ENCODE measurements at places on chromosomes 11 and 22. TPM values are rescaled to one million over a fixed set of nuclear protein-coding genes. Genes with fewer than 3 reads are reported as not detected.
A peak's percentile ranks its signal among the peaks of the same experiment; 100 is the strongest.

DNA sequence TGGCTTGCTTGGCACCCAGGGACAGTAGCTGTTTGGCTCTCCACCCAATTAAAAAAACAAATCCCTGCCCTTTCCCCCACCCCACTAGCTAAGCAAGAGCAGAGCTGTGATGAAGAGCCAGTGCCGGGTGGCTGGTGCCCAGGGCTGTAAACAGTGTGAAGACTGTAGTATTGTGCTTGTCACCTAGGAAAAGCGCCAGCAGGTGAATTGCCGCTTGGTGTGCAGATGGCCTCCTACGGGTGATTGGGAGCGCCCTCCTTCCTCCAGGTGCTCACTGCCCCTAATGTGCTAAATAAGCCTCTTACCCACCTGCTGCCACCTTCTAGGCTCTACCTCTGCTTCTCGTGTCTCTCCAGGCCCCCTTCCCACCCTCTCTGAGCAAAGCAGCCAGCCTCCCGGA lies 18.4 kb upstream of the RAPSN start:
- DNase-seq, result no peak

- no peak for DNase-seq
Observed at GRCh38 chr22:32364210-32364609, 6.5 kb downstream of the RFPL3 start.

DNA sequence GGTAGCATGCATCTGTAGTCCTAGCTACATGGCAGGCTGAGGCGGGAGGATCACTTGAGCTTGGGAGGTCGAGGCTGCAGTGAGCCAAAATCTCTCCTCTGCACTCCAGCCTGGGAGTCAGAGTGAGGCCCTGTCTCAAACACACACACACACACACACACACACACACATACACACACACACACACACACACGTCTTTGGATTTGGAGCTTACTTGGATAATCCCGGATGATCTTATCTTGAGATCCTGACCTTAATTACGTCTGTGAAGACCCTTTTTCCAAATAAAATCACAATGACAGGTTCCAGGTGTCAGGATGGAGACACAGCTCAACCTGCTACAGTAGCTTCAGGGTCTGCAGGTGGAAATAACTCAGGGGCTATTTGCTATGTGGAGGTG lies 1.1 kb downstream of the UPB1 start:
- DNase-seq, result no peak

DNA sequence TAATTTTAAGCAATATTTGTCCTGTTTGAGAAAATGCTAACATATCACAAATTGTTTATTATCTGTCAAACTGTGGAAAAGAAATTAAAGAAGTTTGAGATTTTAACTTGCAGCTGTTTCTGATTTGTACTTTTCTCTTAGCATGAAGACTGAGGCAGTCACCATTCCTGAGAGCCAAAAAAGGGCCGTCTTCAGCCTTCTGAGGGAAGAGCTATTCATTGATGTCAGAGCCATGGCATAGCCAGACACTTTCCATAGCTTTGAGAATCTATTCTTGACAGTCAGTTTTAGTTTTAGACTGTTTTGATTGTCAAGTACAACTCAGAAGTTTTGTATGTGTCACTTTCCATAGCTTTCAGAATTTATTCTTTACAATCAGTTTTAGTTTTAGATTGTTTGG lies 32.1 kb downstream of the YAP1 start:
- DNase-seq, result no peak

DNA sequence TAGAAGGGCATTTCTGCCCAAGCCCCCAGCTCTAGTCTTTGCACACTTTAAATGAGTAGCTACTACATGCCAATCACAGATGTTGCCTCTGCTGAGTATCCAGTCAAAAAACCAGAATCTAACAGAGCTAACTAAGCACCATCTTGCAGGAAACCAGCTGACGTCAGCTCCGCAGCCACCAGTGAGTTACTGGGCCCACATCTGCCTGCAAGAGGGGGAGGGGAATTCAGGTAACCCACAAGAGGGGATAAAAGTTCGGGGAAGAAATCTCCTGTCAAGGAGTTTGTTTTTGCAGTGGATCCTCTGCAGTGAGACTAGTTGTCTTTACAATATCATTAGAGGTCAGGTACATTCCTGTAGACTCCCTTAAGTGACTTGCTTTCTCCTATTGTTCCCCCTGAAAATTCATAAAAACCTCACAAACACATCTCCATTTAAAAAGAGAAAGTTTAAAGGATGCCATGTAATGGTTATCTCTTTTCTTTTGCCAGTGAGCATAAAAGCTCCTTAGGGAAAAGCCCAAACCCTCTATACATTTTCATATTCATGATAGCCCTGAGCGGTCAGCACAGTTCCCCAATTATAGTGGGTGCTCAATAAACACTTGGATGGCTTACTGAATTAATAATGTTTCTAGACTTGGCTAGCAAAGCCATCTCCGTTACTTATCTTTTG lies 9.3 kb downstream of the CD44 start:
- no peak for DNase-seq

DNA sequence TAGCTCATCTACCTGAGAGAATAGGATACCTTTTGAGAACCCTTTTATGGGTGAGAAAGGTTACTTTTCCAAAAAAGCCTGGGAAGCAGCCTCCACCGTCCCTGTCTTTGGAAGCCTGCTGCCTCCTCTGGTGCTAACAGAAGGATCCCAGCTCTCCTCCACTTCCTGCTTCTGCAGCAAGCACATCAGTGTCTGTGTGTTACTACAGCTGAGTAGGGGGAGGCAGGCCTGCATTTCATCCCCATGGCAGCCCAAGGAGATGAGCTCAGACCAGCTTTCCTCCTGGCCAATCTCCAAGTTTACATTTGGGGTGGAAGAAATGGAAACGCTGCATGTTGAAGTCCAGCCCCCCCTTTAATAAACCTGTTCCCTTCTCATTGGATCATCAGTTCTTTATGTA lies 7.4 kb upstream of the CCDC34 start:
- peak; percentile 82 for DNase-seq

GRCh38 chr11:11814614-11815452 lies 26.9 kb upstream of the USP47 start:
- DNase-seq, result no peak

GRCh38 chr11:36069576-36070212 lies 125.8 kb downstream of the LDLRAD3 start:
- no peak for DNase-seq

GRCh38 chr11:130510407-130511006 lies 62.1 kb downstream of the ADAMTS15 start:
- peak; percentile 94 for DNase-seq

DNA sequence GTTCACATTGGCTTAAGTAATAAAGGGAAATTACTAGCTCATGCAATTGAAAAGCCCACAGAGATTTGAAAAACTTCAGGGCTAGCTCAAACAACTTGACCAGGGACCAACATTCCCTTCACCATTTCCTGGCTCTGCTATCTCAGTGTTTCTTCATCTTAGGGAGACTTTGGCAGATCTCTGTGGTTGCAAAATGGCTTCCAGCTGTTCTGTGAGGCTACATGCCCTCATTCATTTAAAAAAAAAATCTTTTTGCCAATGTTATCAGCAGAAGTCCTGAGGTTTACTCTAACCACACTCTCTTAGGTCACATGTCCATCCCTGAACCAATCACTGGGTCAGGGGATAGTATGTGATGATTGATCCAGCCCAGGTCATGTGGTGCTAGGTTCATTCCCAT lies 13.9 kb upstream of the RASSF10 start:
- DNase-seq, result no peak

GRCh38 chr11:15690320-15690719 lies 575.6 kb downstream of the INSC start:
- no peak for DNase-seq

The TPBGL gene
- total RNA-seq, result 0.24 TPM

The PATE1 gene
- total RNA-seq, result 0.96 TPM

Data from umbilical cord (tissue), 2 donors.